Activated naive CD4-positive, alpha-beta T cell treated with anti-CD3 and anti-CD28 coated beads, Interleukin-2, amount 50 U/mL, for 16 hours (primary cell): ENCODE measurements at places on chromosomes 5 and 9.

- DNase-seq, result no peak
These were observed 1.4 kb downstream of the C8G start for GRCh38 chr9:136946228-136947027.

GRCh38 chr9:81832571-81833285 is 95.5 kb upstream of the SPATA31D4 start:
- no peak for DNase-seq

DNA sequence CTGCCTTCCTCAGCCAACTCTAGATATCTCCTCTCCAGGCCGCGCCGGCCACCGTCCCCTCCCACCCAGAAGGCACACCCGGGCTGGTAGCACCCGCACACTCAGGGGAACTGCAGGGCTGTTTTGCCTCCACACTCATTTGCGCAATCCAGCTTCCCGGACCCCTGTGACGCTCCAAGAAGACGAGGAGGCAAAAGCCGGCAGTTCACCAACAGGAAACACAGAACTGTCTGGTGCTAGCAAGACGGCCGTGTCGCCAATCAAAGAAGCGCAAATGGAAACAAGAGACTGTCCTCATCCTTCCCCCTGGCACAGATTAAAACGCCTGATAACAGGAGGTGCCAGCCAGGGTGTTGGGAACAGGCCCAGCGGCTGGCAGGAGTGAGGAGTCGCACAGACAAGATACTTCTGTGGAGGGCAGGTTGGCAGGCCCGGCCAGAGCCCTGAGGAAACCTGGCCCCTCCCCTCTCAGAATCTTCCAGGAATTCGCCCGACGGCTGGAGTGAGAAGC is 7.8 kb downstream of the AGPAT2 start:
- no peak for DNase-seq

DNA sequence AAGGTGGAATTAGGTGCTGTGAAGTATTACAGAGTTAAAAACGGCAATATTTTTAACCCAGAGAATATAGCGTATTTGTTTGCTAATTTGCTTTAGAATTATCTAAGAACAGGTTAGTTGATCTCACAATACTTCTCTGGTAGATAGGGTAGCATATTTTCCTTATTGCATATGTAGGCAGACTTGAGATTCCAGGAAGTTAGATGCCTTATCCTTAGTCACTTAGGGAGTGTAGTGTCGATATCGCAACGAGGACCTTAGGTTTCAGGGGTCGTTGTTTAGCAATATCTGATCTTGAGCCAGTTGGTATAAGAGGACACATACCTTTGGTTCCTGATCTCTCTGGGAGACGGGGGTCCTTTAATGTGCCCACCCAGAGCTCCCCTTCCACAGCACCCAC is 28.5 kb upstream of the IL6ST start:
- DNase-seq, result no peak
